ENCODE measurements at places on chromosomes 12 and 14.
A peak's percentile ranks its signal among the peaks of the same experiment; 100 is the strongest.

DNA sequence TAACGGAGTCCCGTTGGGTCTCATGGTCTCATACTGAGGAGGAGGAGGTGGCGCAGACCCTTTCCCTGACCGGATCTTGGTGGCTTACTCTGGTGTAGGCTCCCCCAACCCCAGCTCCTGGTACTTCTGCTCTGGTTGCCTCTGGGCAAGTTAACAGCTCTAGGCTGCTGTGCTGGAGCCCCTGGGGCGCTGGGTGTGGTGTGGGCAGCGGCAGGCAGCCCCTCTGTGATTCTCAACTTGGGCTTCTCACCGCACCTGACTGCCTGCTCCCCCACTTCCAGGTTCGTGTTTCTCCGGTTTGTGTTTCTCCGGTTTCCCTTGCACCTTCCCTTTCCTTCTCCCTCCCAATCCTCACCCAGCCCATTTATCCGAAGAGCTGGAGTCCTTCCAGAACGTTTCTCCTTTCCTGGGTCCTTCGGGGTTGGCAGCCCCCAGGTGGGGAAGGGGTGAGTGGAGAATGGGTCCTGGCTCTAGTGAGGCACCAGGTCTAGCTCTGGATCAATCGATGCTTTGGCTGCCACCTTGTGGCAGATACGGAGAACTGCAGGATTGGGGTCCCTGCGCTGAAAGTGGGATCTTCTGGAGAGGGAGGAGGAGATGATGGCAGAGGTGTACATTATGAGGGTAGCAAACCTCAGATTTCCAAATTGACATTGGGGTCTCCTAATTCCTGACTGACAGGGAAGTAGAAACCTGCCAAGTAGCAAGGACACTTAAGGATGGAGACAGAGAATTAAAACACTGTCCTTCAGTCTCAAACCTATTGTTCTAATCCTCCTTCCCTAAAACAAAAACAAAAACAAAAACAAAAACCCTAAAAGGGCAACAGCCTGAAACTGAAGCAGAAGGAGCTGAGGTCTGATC is 8.3 kb downstream of the CISTR start:
- peak; percentile 74 for DNase-seq

DNA sequence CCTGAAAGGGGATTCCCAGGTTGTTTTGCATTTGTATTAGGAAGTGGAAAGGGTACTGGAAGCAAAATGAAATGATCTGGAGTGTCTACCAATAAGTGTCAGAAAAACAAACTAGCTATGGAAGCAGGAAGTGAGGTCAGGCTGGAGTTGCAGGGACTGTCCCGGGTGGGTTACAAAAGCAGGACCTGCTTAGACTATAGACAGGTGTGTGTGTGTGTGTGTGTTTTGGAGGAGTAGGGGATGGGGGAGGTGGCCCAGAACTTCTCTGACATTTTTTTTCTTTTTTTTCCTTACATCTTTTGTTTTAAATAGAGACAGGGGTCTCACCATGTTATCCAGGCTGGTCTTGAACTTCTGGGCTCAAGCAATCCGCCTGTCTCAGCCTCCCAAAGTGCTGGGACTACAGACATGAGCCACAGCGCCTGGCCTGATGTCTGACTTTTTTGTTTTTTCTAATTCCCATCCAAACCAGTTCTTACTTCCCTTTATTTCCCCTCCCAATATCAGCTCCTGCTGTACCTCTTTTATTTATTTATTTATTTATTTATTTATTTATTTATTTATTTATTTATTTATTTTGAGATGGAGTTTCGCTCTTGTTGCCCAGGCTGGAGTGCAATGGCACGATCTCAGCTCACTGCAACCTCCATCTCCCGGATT is 512 bp upstream of the RND1 start:
- DNase-seq = no peak

GRCh38 chr14:29821661-29822429 is 105.8 kb downstream of the PRKD1 start:
- no peak for DNase-seq

- DNase-seq = peak; percentile 66
Observed at GRCh38 chr12:127485528-127485927, 781.4 kb upstream of the TMEM132C start.

DNA sequence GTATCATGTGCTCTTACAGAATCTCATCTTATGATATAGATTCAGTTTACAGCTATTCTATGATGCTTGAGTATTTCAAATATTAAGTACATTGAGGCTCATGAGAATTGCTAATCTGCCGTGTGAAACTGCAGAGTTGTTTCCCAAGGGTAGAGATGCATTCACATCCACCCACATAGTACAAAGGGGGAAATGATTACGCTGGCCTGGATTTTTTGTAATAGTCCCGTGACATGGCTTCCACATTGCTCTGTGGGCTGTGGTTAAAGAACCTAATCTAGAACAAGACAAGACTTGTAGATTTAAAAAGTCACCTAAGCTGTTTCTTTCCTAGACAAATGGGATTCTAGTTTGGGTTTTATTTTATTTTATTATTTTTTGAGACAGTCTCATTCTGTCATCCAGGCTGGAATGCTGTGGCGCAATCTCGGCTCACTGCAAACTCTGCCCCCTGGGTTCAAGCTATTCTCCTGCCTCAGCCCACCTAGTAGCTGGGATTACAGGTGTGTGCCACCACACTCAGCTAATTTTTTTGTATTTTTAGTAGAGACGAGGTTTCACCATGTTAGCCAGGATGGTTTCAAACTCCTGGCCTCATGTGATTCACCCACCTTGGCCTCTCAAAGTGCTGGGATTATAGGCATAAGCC is 13.0 kb upstream of the RIOX1 start:
- DNase-seq = no peak

All from activated naive CD4-positive, alpha-beta T cell treated with anti-CD3 and anti-CD28 coated beads for 36 hours (primary cell).